CD8-positive, alpha-beta T cell (primary cell): ENCODE measurements at places on chromosomes 1 and 21.

- no peak for DNase-seq
These were observed 334.1 kb downstream of the RRAGC start for GRCh38 chr1:38525343-38526043.

DNA sequence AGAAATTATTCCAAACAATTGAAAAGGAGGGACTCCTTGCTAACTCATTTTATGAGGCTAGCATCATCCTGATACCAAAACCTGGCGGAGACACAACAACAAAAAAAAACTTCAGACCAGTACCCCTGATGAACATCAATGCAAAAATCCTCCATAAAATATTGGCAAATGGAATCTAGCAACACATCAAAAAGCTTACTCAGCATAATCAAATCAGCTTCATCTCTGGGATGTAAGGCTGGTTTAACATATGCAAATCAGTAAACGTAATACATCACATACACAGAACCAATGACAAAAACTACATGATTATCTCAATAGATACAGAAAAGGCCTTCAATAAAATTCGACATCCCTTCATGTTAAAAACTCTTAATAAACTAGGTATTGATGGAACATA is 440.1 kb downstream of the NUF2 start:
- DNase-seq: no peak

DNA sequence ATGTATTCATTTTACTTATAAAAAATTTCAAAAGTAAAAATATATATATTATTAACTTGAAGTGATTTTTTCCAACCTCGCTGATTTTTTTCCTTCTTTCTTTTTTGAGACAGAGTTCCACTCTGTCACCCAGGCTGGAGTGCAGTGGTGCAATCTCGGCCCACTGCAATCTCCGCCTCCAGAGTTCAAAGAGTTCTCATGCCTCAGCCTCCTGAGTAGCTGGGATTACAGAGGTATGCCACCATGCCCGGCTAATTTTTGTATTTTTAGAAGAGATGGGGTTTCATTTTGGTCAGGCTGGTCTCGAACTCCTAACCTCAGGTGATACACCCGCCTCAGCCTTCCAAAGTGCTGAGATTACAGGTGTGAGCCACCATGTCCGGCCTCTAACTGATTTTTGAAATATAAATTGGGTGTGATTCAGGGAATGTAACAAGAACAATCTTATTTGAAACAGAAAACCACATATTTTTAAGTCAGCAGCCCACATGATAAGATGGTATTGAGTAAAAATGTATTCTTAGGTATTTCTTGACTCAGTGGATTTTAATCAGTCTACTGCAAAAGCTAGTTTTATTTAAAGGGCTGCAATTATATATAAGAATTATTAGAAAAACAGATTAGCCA is 30.0 kb downstream of the ZBTB8B start:
- no peak for DNase-seq

DNA sequence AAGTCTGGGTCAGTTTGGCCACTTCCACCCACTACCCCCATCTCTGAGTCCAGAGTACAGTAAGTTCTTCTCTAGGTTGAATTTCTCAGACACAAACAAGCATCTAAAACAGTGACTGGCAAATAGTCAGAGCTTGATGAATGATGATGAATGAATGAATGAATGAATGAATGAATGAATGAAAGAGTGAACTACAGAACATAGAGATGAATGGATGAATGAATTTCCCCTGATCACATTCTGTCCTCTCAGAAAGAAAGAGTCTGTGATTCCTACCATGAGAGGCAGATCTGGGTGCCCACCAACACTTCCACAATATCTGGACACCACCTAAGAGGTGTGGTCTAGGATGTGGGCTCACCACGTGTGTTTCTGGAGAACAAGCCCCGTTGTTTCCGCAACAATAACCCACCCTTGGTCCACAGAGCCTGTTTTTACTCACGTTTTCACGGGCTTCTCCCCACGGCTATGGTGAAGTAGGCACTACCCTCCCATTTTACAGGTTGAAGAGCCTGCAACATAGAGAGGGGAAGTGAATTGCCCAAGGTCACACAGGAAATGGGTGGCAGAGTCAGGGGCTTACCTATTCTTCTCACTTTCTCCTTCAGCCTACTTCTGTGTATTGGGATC is 40.2 kb upstream of the IFFO2 start:
- DNase-seq: no peak

DNA sequence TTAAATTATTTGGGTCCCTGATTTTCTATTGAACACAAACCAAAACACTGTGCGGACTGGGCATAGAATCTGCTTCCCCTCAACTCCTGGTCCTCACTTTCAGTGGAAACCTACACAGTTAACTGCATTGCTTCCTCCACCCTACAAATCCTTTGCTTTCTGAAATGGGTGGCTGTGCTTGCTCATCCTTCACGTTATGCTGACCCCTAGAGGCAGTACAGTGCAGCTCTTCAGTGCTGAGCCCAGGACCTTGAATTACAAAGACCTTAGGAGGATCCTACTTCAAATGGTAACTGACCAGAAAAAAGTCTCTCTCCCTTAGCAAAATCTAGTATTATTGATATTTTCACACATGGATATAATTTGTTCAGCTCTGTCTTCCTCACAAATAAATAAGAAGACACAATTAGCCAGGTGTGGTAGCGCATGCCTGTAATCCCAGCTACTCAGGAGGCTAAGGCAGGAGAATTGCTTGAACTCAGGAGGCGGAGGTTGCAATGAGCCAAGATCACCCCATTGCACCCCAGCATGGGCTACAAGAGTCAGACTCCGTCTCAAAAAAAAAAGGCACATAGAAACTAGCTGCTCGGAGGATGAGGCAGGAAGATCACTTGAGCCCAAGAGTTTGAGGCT is 63.4 kb upstream of the L1TD1 start:
- no peak for DNase-seq

- DNase-seq: no peak
These were observed 29.0 kb downstream of the ATP2B4 start for GRCh38 chr1:203655671-203656070.

- no peak for DNase-seq
These were observed 3.4 kb upstream of the ETS2 start for GRCh38 chr21:38802050-38803026.

- DNase-seq: no peak
These were observed 28.1 kb upstream of the TXLNA start for GRCh38 chr1:32151319-32151787.

DNA sequence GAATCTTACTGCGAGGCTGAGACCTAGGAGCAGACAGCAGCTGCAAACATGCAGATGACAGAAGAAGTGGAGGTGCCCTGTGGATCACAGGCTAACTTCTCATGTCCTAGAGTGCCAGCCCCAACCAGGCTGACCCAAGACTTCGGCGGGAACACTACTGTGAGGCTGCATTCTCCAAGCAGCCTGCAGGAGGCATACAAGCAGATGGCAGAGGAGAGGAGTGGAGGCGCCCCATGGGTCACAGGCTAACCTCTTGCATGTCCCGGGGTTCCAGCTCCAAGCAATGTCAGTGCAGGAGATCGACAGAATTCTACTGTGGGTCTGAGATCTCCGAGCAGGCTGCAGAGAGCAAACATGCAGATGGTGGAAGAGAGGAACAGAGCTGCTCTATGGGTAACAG is 98.1 kb upstream of the ZNF678 start:
- DNase-seq: no peak
